ENCODE measurements at places on chromosomes 1 and 21.

GRCh38 chr1:243549108-243549507 lies 293.3 kb downstream of the SDCCAG8 start:
- DNase-seq, result no peak

- DNase-seq, result no peak
Observed at GRCh38 chr1:197277166-197277565, 9.1 kb downstream of the CRB1 start.

GRCh38 chr21:35019631-35020032 lies 29.5 kb downstream of the RUNX1 start:
- no peak for DNase-seq

DNA sequence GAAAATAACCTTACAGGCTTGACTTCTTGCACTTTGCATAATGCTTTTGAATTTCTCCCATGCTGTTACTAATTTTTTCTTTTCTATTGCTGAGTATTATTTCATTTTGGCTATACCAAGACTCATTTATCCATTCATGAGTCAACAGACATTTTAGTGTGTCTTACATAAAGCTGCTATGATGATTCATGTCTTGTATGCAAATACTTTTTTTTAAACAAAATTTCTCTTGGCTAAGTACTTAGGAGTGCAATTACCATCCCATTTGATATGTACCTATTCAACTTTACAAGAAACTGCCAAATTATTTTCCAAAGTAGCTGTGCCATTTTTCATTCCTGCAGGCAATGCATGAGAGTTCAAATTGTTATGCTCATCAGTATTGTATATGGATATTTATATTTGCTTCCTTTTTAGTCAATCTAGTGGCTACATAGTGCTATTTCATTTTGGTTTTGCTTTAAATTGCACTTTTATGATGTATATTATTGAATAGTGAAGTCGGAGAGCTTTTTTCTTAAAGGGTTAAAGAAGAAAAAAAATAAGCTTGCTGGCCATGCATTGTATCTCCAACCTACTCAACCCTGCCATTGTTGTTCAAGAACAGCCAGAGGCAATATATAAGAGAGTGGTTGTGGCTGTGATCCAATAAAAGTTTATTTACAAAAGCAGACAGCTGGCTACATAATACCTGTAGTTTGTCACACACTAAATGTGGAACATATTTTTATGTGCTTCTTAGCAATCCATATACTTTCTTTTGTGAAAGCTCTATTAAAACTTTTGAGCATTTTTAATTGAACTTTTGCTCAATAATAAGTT lies 862.8 kb downstream of the KCNT2 start:
- no peak for DNase-seq

DNA sequence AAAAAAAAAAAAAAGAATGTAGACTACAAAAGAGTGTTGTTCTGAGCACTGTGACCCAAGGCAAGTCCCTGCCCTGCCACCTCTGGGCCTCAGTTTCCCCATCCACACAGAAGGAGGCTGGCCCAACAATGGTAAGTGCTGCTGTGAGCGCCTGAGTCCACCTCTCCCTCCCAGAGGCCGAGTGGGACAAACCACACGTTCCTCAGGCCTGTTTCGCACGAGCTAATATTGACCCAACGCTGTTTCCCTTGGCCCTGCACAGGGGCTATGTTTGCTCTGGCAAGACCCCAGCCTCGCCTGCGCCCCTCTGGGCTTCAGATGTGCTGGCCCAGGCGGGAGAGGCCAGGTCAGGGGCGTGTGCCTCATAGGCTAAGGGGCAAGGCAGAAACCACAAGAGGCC lies 12.6 kb upstream of the LAPTM5 start:
- no peak for DNase-seq

- no peak for DNase-seq
Observed at GRCh38 chr1:189637041-189637440, 840.6 kb downstream of the BRINP3 start.

- DNase-seq, result no peak
Observed at GRCh38 chr1:184965944-184966860, 8.1 kb downstream of the NIBAN1 start.

DNA sequence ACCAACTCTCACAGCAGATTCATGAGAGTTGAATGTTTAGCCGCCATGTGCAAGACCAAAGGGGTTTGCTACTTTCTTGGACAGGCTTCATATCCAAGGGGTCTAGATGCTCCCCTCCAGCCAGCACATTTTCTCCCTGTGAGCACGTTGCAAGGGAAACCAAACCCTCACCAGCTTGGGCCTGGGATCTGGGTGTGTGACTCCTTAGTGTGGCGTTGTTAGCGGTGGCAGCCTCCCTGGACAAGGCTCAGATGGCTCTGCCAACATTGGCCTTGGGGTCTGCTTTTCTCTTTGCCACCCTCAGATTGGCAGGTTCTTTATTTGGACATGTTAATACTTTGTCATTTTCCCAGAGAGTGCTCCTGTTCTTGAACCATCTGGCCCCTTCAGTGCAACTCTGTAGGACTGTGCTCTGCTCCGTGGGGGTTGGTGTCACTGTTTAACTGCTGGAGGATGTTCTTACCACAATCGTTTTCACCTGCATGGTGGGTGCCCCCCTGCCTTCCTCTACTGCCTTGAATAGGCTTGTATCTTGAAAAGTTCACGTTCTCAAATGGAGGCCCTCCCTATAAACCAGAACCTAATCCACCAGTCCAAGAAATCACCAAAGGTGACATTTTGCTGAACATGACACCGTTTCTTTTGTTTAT lies 13.4 kb downstream of the ABCG1 start:
- DNase-seq, result peak; percentile 14

Data from activated CD4-positive, alpha-beta T cell treated with anti-CD3 and anti-CD28 coated beads, Interleukin-10, Interleukin-2, amounts not matched to agents 100 ng/mL and 50 ng/mL, durations not matched to agents 16 hours and 8 hours (primary cell).